ENCODE measurements at places on chromosomes 16 and 17.
A peak's percentile ranks its signal among the peaks of the same experiment; 100 is the strongest.

GRCh38 chr17:29048440-29049368, 5.8 kb downstream of the PIPOX start:
- no peak for DNase-seq

GRCh38 chr17:66691644-66692420, 143.1 kb upstream of the CACNG5 start:
- DNase-seq: no peak

DNA sequence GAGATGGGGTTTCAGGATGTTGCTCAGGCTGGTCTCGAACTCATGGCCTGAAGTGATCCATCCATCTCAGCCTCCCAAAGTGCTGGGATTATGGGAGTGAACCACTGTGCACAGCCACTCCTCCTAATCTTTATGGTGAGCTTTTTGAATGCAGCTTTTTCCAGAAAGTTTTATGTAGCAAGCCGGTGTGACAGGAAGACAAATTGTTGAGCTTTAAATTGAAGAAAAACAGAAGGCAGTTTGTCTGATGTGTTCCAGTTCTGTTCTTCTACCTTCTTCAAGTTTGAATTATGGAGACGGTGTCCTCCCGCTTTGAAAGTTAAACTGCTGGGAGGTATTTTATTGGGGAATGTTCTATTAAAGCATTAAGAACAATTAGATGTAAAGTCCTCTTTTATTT, 177.1 kb downstream of the SNX29 start:
- DNase-seq: no peak

- no peak for DNase-seq
Observed at GRCh38 chr16:83363521-83363920, 444.3 kb upstream of the HSBP1 start.

- no peak for DNase-seq
Observed at GRCh38 chr16:19781226-19781625, 63.2 kb downstream of the IQCK start.

GRCh38 chr16:75197522-75198134, 9.3 kb downstream of the CTRB2 start:
- no peak for DNase-seq

- DNase-seq: no peak
Observed at GRCh38 chr16:4365615-4366014, 6.0 kb upstream of the VASN start.

- peak; percentile 53 for DNase-seq
Observed at GRCh38 chr17:4509401-4509800, 10.7 kb downstream of the SPNS2 start.

GRCh38 chr17:57459286-57459915, 203.1 kb downstream of the MSI2 start:
- peak; percentile 69 for DNase-seq

- DNase-seq: no peak
Observed at GRCh38 chr17:43845766-43846165, 1.2 kb upstream of the CD300LG start.

- DNase-seq: no peak
Observed at GRCh38 chr17:42530952-42531454, 5.0 kb upstream of the NAGLU start.

- no peak for DNase-seq
Observed at GRCh38 chr17:72049914-72050313, 70.9 kb upstream of the SOX9 start.

DNA sequence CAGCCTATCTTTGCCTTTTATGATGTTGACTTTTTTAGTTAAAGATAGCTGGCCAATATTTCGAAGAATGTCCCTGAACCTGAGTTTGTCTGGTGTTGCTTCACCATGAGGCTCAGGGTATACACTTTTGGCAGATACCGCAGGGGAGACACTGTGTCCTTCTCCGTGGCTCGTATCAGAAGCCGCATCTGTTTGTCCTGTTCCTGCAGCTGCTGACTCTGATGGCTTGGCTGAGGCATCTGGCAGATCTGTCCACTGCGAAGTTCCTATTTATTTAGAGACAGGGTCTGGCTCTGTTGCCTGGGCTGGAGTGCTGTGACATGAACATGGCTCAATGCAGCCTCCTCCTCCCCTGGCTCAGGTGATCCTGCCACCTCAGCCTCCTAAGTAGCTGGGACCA, 93.5 kb downstream of the CRISPLD2 start:
- no peak for DNase-seq

- no peak for DNase-seq
Observed at GRCh38 chr16:81190667-81191066, 47.8 kb upstream of the BCO1 start.

DNA sequence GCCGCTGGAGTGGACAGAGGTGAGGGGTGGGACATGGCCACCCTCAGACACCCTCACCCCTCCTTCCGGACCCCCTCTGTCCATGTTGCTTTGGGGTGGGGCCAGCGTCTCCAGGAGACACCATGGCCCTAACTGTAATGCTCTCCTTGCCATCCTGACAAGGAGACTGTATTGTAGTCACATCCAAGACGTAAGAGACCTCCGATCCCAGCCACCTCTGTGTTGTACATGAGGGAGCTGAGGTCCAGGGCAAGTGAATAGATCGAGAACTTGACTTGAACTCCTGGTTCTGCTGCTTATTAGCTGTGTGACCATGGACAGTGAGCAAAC, 30.2 kb downstream of the POLR3E start:
- no peak for DNase-seq

DNA sequence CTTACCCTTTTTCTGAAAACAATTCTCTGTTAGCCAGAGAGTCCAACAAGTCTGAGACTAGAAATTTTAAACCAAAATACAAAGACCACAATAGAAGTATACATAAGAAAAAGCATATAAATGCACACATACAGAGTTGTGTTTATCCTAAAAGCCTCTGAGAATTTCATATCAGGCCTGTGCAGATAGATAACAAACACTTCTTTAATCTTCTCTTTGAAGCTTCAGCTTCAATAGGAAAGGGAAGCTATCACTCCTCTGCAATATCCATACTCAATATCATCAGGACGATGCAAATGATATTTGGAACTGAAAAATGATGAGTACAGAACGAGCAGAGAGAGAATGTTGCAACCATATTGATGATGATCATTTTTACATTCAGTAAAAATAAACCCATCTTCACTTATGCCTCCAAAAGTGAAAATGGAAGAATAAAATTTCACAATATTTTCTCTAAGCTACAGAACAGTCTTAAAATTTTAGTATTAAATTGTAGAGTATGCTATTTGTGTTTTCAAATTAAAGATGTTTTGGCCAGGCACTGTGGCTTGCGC, 61.6 kb downstream of the SKAP1 start:
- DNase-seq: no peak

- DNase-seq: no peak
Observed at GRCh38 chr17:8468127-8468526, 32.4 kb downstream of the NDEL1 start.

- DNase-seq: no peak
Observed at GRCh38 chr17:73267648-73268537, 6.2 kb upstream of the CPSF4L start.

- no peak for DNase-seq
Observed at GRCh38 chr16:48450367-48450766, 65.2 kb upstream of the SIAH1 start.

- peak; percentile 45 for DNase-seq
Observed at GRCh38 chr17:75776386-75777295, 8.0 kb upstream of the UNK start.

DNA sequence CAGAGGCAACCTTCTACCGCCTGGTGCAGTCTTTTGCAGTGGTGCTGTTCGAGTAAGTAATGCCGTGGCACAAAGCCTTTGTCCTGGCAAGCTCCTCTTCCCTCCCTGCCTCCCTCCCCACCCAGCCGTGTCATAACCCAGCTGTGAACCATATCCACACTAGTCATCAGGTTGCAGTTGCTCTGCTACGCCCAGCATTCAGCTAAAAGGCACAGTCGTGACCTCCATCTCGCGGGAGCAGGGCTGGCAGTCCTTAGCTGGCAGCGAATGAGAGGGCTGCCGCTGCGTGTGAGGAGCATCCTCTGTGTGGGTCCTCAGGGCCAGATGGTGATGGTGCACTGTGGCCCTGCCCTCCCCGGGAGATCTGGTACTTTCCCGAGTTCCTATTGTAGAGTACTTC, 39.3 kb downstream of the CIBAR2 start:
- DNase-seq: no peak
